ENCODE measurements at places on chromosomes 7 and 10. TPM values are rescaled to one million over a fixed set of nuclear protein-coding genes. Genes with fewer than 3 reads are reported as not detected.

The ST8SIA6 gene
- not detected for polyA plus RNA-seq

The HABP2 gene
- not detected for polyA plus RNA-seq

The TUBB8 gene
- polyA plus RNA-seq = not detected

The GDF2 gene
- polyA plus RNA-seq = not detected

The PIK3CG gene
- not detected for polyA plus RNA-seq

The SLC13A4 gene
- polyA plus RNA-seq = 0.46 TPM

The PALD1 gene
- not detected for polyA plus RNA-seq
